ENCODE measurements at places on chromosomes 6 and 20.

DNA sequence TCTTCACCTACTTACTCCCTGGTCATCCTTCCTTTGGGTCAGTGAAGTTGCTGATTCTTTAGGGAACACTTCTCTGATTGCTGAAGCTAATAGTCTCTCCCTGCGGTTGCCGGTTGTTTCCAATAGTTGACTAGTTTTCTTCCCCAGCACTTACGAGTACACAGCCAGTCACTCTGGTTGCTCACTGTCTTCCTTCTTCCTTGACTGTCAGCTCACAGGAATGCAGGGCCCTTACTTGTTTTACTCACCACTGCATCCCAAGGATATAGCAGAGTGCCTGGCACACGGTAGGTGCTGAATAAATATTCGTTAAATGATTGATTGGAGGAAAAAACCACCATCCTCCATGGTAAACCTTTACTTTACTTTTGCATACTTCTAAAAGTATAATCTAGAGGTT is 345.0 kb downstream of the QKI start:
- peak; percentile 20 for DNase-seq

DNA sequence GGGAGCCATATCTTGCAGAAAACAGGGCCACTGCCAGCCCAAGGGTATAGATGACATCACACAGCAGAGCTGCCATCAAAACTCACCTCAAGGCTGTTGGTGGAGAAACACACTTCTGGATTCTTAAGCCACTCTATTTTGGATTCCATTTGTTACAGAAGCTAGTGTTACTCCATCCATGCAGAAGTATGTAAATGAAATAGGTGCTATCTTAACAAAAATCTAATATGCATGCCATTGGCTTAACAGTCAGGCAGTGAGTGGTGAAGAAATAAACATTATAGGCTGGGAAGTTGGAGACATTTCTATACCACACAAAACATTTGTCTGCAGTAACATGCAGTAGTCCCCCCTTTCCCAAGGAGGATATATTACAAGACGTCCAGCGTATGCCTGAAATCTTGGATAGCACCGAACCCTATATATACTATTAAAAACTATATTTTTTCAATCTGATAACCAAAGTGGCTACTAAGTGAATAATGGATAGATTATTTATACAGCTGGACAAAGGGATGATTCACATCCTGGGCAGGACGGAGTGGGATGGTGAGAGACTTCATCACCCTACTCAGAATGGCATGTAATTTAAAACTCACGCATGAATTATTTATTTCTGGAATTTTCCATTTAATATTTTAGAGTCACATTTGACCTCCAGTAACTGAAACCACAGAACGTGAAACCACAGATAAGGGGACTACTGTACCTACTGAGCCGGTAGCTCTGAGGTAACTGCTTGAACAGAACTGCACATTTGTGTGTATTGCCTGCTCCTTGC is 160.0 kb upstream of the PLN start:
- peak; percentile 89 for DNase-seq

- DNase-seq, result no peak
These were observed 86.4 kb downstream of the EDN3 start for GRCh38 chr20:59386809-59387208.

DNA sequence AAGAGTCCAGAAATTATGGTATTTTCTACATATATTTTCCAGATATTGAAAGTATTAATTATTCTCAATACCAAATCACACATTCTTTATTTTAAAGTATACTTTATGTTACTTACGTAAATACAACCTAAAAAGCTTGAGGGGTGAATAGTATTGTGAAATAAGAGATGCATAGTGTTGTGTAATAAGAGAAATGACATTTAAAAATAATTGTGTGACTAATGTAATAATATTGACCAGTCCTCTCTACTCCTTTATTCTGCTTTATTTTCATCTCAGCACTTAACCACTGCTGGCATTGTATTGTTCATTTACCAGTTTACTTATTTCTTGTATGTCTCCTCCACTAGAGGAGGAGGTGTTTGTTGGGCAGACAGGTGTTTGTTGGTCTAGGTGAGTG is 135.6 kb downstream of the EYA4 start:
- DNase-seq, result no peak

DNA sequence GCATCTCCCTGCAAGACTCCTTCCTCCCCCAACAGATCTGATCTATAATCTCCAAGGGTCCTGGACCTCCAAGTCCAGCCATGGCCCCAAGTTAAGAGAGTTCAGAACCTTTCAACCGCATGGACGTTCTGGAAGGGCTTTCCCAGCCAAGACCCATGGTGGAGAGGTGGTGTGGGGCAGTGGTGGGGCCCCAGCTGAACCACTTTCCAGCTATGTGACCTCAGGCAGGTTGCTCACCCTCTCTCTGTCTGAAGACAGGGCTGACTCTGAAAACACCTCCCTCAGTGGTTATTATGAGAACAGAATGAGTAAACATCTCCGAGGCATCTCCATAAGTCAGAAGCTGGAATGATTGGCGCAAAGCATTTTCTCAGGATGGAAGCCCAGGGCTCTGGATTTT is 887 bp downstream of the CLPS start:
- DNase-seq, result no peak

DNA sequence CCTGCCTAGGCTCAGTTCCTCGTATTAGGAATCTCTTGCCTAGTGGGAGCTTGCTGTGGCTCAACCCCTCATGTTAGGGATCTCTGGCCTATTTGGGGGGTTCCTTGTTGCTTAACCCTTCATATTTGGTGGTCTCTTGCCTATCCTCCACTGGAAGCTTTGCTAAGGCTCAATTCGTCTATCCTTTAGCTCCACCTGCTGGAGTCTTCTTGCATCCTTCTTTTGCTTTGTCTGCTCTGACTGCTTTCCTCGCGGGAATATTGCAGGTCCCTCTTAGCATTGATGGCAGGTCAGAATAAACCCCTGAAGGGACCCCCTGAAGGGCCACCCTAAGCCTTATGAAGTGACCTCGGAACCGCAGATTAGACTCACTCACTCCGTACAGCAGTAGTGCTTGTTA is 203.0 kb upstream of the TBX18 start:
- peak; percentile 24 for DNase-seq

- DNase-seq, result no peak
These were observed 28.7 kb downstream of the SAYSD1 start for GRCh38 chr6:39086294-39086693.

- no peak for DNase-seq
These were observed 524.3 kb downstream of the PRKN start for GRCh38 chr6:162203287-162203686.

DNA sequence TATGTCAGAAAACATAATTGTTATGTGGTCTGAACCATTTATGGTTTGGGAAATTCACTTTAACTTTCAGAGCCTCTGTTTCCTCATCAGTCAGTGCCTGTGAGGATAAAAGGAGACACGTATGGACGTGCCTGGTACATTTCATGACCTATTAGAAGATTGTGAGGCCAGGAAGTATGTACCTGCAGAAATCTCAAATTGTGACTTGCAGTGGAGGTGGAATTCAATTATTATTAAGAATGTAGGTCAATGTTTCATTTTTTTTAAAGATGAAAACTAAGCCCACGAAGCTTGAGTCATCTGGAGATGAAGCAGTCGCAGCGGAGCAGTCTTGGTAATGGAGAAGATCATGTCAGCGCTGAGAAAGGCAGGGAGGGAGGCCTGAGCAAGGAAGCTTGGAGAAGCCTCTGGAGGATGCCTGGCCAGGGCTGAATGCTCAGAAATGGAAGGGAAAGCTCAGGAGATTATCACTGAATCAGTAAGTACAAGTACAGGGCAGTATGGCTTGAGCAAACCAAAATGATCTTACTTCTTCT is 3.9 kb upstream of the DSE start:
- no peak for DNase-seq

DNA sequence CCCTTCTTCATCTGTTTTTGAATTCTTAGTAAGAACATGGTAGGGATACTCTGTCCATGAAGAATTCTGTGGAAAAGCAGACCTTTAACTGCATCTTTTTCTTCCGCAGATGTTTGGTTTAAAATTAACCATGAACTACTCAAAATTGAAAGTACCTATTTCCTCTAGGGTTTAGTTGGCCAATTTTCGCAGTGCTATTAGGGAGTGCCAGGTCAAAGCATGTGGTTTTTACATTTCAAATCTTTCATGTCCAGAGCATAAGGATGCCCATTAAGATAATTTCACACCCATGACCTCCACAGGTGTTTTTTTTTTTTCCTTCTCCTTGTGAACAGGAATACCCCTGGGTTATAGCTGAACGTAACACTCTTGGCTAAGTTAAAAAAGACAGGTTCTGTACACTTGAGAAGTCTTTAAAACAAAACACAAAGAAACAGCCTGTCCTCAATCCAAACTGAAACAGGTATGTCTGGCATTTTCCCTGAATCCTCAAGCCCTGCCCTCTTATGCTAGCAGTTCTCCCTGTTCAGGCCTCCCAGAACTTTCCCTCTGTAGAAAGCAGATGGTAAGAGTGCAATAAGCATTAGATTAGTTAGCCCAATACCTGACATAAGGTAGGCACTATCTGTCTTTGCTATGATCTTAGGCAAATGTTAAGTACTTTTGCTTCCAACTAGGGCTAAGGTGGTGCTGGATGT is 67.1 kb downstream of the ELOVL5 start:
- no peak for DNase-seq

DNA sequence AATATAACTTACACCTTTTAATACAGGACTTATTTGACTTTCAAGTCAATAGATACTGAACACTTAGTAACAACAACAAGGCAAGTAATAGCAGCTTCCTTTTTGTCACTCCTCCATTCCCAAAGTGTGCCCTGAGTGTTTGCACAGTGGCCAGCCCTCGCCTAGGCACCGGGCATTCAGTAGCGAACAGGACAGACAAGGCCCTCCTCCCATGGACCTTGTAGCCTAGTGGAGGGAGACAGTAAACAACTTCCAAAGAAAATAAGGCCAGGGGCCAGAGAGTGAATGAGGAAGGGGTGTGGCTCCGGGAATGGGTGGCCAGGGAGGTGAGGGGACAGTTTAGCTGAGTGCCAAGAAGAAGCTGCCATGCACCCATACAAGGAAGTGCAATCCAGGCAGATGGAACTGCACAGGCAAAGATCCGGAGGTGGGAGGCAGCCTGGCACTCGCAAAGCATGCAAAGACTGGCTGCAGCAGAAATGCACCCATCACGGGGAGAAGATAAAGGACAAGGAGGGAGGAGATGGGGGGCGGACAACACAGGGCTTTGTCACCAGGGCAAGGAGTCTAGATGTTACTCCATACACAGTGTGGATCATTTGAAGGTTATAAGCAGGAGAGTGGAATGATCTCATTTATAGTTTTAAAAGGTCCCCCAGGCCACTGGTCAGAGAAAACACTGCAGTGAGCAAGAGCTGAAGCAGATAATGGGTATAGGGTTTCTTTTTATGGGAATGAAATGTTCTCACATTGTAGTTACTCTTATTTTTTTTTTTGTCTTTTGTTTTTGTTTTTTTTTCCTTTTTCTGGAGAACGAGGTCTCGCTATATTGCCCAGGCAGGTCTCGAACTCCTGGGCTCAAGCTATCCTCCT is 32.2 kb downstream of the ATP9A start:
- no peak for DNase-seq

DNA sequence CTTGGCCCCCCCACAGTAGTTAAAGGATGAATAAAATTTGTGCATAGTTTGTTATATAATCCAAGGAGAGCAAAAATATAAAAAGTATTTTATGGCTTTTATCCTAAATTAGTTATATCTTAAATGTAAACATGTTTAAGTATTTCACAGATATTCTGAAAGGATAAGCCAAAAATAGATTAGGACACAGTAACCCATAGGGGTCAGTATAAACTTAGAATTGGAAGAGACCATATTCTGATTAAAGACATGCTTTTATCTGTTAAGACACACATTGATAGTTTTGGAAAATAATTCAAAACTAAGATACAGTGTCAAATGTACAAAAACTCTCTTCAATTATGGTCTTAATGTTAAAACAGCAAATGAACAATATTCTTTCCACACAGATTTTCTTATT is 4.5 kb upstream of the SERINC1 start:
- DNase-seq, result peak; percentile 10

GRCh38 chr6:49327005-49327404 is 136.0 kb downstream of the MMUT start:
- DNase-seq, result no peak

- no peak for DNase-seq
These were observed 8.4 kb downstream of the CDKN1A start for GRCh38 chr6:36686668-36687513.

DNA sequence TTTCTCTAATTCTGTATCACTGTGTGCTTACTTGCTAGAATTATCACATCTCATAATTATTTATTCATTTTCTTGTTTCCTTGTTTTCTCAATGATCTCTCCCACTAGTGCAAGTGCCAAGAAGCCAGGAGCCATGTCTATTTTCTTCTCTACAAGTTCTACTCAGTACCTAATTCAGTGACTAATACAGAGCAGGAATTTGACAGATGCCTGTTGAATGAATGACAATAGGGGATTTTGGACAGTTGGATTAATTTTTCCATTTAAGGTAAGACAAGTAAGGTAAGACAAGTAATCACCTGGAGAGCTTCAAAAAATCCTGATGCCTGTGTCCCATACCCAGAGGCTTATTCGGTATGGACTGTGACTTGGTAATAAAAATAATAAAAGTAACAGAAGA is 81.0 kb downstream of the EDN1 start:
- no peak for DNase-seq

GRCh38 chr20:33791540-33791939 is 19.6 kb upstream of the CHMP4B start:
- no peak for DNase-seq
